ENCODE measurements at places on chromosomes 16 and 17. TPM values are rescaled to one million over a fixed set of nuclear protein-coding genes. Genes with fewer than 3 reads are reported as not detected.

Gene NGFR
- 10.3 TPM for total RNA-seq

Gene TM4SF5
- total RNA-seq = 56.9 TPM

Gene CLEC18C
- total RNA-seq = 0.98 TPM

Gene C1QTNF1
- total RNA-seq = 45.3 TPM

Gene ZNF469
- total RNA-seq = 3.7 TPM

- DNase-seq = peak; percentile 90
Observed at GRCh38 chr16:740764-741505, at the start of gene CIAO3. Gene CIAO3 (minus strand): TSS chr16:740997. CDS start chr16:740985, 12 bp downstream.

- DNase-seq = no peak
Observed at GRCh38 chr16:14354561-14355351, 275.3 kb downstream of the PARN start.

DNA sequence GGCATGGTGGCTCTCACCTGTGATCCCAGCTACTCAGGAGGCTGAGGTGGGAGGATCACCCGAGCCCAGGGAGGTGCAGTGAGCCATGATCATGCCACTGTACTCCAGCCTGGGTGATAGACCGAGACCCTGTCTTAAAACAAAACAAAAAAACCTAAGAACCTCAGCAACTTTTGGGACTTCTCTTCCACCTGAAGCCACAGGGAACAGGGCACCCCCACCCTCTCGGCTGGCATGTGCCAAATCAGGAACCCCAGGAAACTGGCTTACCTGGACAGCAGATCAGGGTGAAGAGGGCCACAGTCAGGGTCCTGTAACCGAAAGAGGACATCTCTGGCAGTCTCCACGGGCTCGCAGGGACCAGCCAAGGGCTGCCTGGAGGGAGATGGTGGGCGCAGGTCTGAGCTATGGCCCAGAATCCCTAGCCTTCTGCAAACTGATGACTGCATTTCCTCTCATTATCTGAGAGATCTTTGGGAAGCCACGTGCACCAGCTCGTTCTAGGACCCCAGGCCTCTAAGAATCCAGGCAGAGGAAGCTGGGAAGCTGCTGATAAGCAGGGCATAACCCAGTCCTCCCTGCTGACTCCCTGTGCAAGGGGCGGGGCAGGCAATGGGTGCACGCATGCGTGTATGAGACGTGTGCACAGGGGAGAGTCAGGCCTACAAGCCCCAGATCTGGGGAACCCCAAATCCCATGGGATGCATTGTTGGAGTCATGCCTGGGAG, 8.4 kb downstream of the PRR29 start:
- DNase-seq = no peak

GRCh38 chr16:4513086-4513860, 25.3 kb downstream of the CDIP1 start:
- no peak for DNase-seq

DNA sequence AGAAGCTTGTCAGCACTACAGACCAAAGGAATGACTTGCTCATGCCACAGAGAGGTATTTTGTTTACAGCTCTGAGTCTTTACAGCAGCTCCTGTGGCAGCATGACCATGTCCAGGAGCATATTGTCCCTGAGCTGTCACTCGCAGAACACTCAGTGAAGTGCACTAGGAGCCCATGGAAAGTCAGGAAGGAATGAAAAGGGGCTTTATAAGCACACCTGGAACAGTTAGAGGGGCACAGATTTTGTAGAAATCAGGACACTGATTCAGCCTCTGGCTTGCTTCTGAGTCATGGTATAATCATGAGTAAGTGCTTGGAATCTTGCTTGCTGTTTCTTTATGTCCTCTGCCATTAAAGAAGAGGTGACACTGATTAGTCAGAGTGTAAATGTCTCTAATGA, 41.0 kb downstream of the TADA2A start:
- no peak for DNase-seq

DNA sequence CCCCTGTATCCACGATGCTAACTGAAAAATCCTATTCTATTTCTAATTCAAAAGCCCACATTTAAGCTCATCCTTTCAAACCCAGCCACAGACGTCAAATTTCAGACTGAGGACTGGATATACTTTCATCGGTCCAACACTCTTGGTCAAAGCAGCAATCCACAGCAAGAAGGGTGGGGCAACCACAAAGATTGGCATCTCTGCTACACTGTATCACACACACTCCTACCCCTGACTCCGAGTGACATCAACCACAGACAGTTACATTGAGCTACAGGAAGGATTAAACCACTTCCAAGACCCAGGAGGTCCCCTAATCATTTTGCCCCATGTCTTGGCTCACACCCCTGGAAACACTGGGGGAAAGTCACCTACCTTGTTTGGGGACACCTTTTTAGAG, 61.3 kb downstream of the GRIN2A start:
- no peak for DNase-seq

- DNase-seq = no peak
Observed at GRCh38 chr16:88771294-88771772, 13.7 kb downstream of the PIEZO1 start.

- DNase-seq = no peak
Observed at GRCh38 chr16:51807551-51807950, 656.5 kb upstream of the SALL1 start.

DNA sequence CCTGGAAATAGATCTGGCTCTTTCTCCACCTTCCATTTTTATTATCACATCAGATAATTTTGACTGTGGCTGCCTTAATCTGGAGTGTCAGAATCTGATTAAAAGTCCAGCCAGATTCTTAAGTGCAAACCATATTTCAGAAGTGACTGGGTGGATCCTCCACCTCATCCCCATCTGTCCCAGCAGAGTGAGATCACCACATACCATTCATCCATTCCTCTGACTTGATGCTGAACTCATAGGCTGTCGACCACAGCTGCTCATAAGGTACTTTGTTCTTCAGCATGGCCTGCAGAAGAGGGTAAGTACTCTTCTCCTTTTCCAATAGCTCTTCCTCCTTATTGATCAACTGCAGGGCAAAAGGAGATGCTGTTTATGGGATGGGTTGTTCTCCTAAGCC, 53.5 kb downstream of the DNAH3 start:
- DNase-seq = no peak

GRCh38 chr17:59311051-59311468, 20.4 kb upstream of the YPEL2 start:
- DNase-seq = peak; percentile 58

GRCh38 chr17:75460295-75460694, 3.9 kb downstream of the TMEM94 start:
- no peak for DNase-seq

- peak; percentile 34 for DNase-seq
Observed at GRCh38 chr16:8370374-8371270, 219.7 kb downstream of the TMEM114 start.

DNA sequence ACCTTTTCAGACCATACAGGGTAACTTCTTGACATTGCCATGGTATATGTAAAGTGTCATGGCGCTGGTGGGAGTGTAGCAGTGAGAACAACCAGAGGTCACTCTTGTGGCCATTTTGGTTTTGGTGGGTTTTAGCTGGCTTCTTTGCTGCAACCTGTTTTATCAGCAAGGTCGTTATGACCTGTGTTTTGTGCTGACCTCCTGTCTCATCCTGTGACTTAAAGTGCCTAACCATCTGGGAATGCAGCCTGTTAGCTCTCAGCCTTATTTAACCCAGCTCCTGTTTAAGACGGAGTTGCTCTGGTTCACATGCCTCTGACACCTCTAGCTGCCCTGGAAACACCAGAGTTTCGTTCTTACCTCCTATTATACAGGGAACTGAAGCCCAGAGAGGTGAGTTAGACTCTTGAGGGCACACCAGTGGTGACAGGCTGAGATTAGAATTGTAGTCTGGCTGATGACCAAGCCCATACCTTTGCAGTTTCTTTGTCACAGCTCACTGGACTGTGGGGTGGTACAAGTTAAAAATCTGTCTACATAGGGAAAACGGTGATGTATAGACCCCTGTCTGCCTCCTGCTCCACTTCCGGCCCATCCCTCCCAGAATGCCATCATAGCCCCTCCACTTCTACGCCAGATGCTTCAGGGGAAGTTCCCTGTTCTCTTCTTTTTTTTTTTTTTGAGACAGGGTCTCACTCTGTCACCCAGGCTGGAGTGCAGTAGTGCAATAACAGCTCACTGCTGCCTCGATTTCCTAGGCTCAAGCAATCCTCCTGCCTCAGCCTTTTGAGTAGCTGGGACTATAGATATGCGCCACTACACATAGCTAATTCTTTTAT, 21.0 kb downstream of the KSR1 start:
- DNase-seq = no peak

DNA sequence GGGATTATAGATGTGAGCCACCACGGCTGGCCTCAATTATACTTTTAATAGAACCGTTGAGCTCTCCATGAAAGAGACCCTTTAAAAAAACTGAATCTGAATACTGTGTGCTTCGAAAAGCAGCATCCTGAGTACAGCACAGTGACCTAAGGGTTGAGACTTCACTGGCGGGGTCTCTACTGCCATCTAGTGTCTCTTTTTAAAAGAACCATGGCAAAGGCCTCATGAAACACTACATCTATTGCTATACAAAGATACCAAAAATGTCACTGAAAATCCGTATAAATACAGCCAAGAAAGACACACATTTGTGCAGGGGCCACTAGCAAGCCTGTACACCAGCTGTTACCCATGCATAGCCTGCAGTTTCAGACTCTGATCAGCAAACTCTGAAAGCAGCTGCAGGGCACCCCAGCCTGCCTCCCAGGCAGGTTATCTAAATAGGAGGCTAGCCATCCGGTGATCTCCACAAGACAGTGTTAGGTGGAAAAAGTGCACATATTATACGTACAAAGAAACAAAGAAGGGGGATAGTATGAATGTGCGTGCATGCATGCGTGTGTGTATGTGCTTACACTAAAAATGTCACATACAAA, 35.3 kb downstream of the NPLOC4 start:
- peak; percentile 38 for DNase-seq

GRCh38 chr17:65438708-65439294, 122.6 kb downstream of the AXIN2 start:
- no peak for DNase-seq

DNA sequence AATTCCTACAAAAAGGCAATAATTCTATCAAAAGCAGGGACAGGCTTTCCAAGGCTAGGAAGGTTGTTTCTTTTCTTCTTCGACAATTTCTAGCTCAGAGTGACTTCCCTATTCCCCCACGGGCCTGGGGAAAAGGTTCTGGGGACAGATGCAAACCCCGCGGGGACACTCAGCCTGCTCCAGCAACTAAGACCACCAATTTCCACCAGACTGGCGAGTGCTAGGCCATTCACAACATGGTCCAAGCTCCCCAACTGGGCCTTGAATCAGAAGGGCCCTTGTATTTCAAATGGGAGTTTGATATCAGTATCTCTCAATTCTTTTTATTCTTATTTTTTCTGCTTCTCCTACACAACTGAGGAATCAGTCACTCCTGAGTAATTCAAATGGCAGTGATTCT, 86.7 kb downstream of the USP31 start:
- no peak for DNase-seq

DNA sequence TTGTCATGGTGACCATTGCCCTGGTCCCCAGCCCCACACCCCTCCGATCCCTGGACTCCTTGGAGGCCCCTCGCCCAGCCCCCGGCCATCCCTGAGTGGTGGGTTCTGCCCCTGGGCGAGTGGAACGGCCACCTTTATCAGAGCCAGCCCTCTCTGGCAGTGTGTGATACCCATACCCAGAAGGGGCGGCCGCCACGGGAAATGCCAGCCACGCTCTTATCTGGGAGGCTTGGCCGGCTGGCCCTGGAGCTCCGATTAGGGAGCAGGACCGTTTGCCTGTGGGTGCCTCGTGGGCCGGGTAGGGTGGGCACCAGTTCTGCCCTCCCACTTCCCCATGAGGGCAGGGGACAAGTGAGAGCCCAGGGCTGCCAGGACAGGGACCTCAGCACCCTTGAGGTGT, 58.3 kb upstream of the ZC3H18 start:
- DNase-seq = no peak

Data from mucosa of gallbladder (tissue), 1 donor.